HepG2 (cell line): ENCODE measurements at places on chromosomes 4 and X. TPM values are rescaled to one million over a fixed set of nuclear protein-coding genes. Genes with fewer than 3 reads are reported as not detected.

DNA sequence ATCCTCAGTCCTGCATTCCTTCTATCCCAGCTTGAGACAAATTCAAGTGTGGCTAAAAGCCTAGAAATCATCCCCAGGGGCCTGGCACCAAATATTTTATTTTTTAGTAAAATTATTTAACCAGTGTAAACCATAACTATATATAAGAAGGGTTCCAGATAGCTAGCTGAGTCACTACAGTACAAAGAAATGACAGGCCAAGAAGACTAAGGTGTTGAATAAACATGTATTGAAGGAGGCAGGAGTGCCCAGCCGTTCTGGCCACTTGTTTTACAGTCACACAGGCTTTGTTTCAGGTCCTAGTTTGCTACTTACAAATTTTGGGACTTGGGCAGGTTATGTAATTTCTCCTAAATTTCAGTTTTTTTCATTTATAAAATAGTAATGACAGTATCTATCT lies 225.9 kb upstream of the PITX2 start:
- no peak for DNase-seq

- peak; percentile 14 for DNase-seq
Observed at GRCh38 chrX:38061335-38061734, 55.0 kb downstream of the SYTL5 start.

DNA sequence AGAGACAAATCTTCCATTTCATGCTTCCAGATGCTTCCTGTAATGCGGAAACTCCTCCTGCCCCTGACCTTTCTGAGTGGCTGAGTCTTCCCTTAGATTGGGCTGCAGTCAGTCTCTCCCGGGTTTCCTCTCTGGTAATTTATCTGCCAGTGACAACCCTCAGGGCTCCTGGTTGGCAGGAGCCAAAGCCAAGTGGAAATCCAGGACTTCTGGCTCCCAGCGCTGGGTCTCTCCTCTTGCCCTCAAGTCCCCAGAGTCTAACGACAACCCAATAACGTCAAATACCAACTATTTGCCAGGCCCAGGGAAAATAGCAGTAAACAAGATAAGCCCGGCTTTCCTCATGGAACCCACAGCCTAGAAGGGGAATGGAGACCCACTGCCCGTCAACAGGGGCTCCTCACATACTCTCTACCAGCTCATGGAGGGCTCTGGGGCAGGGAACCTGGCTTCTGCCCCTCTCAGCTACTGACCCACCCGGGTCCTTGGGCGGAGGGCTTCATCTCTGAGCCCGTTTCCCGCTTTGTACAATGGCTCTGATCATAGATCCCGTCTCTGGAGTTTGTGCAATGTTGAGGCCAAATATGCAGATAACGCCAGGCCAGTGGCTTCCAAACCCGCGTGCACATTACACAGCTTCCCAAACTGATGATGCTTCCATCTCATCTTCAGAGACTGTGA lies 1.1 kb upstream of the TBC1D14 start:
- DNase-seq: no peak

GRCh38 chr4:38131371-38132091 lies 171.3 kb downstream of the PTTG2 start:
- no peak for DNase-seq

HSFX3 gene
- total RNA-seq: not detected in 2 replicates
